ENCODE measurements at places on chromosomes 5 and 9.
A peak's percentile ranks its signal among the peaks of the same experiment; 100 is the strongest.

GRCh38 chr5:56432321-56432720, 199.2 kb upstream of the ANKRD55 start:
- no peak for DNase-seq

DNA sequence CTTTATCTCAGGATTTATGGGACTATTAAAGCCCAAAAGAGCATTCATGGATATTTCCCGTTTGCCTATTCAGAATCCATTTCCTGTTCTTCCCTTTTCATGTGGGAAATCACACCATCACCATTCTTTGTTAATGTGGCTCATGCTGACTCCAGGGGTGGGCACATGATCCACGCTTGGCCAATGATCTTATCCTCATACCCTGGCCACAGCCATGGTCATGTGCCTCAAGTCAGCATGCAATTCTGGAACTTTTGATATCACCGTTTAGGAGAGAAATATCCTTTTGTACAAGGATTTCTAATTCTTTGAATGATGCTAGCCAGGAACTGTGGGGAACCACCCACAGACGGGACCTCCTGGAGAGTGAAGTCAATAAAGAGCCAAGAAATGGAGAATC, 272.2 kb downstream of the PRELID2 start:
- DNase-seq: no peak

- no peak for DNase-seq
These were observed 181.7 kb downstream of the CDK5RAP2 start for GRCh38 chr9:120398286-120398685.

DNA sequence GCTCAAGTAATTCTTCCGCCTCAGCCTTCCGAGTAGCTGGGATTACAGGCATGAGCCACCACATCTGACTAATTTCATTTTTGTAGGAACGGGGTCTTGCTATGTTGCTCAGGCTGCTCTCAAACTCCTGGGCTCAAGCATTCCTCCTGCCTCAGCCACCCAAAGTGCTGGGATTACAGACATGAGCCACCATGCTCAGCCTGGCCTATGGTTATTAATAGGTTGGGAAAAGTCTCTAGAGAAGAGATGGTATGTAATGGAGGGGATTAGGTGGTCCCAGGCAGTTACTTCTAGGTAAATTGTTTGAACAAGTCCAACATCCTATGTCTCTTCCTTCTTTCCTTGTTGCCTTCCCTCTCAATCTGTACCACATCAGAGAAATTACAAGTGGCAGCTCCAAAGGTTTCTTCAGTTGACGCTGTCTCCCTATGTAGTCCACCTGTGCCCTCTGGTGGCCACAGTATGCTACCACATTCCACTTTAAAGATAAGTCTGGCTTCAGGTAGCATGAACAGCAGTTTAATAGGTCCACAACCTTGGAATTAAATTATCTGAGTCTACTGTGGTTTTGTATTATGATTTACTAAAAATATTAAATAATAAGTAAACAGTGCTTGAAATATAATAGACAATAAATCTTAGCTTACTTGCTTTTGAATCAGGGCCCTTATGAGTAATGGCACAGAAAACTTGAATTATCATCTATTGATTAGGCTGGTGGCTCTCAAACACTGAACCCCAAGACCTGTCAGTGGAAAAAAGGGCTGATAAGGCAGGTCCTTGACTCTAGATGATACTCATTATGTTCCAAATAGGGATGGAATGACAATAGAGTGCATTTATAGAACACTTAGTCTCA, 9.7 kb downstream of the TIGD6 start:
- peak; percentile 4 for DNase-seq

- DNase-seq: no peak
These were observed 211.6 kb downstream of the MSX2 start for GRCh38 chr5:174935854-174936474.

- no peak for DNase-seq
These were observed 25.1 kb downstream of the RAPGEF1 start for GRCh38 chr9:131714821-131715220.

GRCh38 chr9:73081979-73082657, 69.5 kb upstream of the ANXA1 start:
- DNase-seq: no peak

GRCh38 chr5:17305964-17306725, 88.7 kb downstream of the BASP1 start:
- DNase-seq: no peak

- no peak for DNase-seq
These were observed 137.4 kb downstream of the LPAR1 start for GRCh38 chr9:110900917-110901316.

- no peak for DNase-seq
These were observed 148.0 kb downstream of the NUDT12 start for GRCh38 chr5:103414604-103415003.

GRCh38 chr9:133873461-133873891, 118.6 kb downstream of the VAV2 start:
- DNase-seq: no peak

DNA sequence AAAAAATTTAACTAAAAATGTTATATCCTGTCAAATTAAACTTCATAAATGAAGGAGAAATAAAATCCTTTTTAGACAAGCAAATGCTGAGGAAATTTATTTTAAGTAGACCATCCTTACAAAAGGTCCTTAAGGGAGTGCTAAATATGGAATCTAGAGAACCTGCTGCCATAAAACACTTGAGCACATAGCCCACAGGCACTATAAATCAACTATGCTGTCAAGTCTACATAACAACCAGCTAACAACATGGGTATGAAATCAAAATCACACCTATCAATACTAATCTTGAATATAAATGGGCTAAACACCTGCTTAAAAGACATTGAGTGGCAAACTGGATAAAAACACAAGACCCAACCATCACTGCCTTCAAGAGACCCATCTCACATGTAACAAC, 15.1 kb upstream of the PRSS3 start:
- DNase-seq: no peak

DNA sequence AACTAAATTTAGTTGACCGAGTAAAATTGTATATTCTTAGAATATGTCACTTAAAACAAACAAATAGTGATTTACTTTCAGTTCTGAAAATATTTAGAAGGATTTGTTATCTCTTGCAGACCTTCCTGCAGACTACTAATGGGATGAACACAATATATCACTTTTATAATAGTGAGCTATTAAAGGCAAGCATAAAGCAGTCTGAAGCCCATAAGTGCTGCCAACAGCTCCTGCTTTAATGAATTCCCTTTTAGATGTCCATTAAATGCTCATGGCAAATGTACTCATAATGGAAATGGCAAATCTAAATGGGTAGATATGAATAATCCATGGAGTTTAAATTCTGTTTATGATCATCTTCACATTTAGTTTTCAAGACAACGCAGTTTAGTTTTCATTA, 170.2 kb downstream of the RANBP17 start:
- no peak for DNase-seq

GRCh38 chr5:157913575-157913974, 54.6 kb upstream of the CLINT1 start:
- no peak for DNase-seq

GRCh38 chr9:21294904-21295538, 10.1 kb downstream of the IFNA5 start:
- no peak for DNase-seq

- DNase-seq: no peak
These were observed 88.1 kb downstream of the PAX5 start for GRCh38 chr9:36945999-36946398.

DNA sequence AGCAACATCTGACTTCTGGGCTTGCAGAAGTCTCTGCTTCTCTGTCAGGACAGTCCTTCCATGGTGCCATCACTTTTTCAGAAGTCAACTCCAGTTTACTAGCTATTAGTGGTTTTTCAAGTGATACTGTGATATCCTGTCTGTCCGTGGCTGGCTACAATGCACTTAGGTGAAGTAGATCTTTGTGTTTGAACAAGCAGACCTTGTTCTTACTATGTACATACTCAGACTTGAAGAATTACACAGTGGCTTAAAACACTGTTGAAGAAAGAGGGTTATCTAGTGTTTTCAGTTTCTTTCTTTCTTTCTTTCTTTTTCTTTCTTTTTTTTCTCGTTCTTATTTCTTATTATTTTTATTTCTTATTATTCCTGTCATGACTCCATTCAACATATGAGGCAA, 228.7 kb downstream of the NTRK2 start:
- no peak for DNase-seq

- DNase-seq: no peak
These were observed 111.8 kb downstream of the CEMIP2 start for GRCh38 chr9:71656496-71656895.
